ENCODE measurements at places on chromosomes 1 and 21.

- DNase-seq: no peak
Measured at GRCh38 chr1:77652268-77652667, 30.2 kb downstream of the ZZZ3 start.

- DNase-seq: no peak
Measured at GRCh38 chr1:3397311-3397710, 57.2 kb upstream of the ARHGEF16 start.

DNA sequence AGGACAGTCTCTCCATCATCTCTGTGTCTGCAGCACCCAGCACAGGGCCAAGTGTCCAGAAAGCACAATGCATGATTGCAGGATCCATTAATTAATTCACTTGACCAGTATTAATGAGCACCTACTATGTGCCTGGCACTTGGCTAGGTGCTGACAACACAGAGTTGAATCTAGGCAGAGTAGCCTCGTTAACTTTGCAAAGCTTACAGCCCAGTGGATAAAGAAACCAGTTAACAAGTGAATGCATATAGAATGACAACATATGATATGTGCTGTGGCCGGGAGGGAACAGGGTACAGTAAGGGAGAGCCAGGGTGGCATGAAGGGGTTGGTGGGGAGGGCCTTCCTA is 10.9 kb downstream of the SLC1A7 start:
- no peak for DNase-seq

GRCh38 chr1:45531873-45532272 is 10.2 kb upstream of the PRDX1 start:
- no peak for DNase-seq

DNA sequence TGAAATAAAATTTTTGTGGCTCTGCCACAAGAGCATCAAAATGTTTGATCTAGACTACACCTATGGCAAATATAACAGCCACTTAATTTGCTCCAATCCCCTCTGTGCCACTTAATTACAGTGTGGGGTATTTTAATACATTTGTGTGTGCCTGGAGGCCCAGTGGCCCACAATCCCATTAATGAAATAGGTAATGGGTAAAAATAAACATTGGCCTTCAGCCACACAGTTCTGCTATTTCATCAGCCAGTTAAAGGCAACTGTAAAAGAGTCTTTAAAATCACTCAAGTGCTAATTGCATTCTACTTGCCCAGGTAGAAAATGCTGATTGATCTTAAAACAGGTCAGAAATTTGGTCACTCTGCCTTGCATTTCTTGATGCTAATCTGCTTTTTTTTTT is 151.6 kb upstream of the UBE2U start:
- DNase-seq: no peak

GRCh38 chr1:200035956-200036618 is 8.6 kb downstream of the NR5A2 start:
- DNase-seq: no peak

DNA sequence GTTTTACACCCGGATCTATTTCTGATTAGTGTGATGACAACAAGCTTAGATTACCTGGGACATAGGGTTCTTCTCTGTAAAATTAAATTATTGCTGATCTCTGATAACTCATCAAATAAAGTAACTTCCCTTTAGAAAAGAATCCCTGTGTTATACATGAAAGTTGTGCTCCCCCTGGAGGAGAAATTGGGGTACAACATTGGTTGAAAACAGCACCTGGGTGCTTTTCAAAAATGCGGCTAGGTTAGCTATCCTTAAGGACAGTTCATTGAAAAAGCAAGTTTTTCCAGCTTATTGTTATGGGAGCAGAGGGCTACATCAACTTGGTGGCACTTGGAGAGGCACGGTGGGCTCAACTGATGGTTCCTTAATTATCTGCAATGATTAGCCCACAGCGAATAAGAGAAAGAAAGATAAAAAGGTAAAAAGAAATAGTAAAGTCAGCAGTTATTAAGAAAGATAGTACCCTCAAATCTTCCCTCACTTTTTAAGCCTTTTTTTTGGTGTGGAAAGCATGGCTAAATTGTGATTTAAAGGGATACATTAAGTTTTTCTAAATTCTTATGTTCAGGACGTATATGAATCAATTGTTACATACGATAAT is 97.8 kb downstream of the FMN2 start:
- peak; percentile 42 for DNase-seq

DNA sequence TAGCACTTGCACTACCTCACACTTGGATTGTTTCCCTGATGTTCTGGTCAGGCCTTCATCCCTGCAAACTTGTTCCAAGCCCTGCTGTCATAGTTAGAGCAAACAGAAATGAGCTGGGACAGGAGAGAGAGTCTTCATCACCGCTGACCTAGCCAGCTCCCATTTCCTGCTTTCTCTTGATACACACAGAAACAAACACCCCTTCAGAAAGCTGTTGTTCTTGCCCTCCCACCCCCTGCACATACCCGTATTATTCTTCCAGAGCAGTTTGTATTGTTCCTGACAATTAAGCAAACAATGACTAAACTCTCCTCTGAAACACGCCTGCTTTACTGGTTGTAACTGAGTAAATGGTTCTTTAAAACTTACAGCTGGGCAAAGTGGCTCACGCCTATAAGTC is 2.9 kb upstream of the SYT2 start:
- DNase-seq: no peak

GRCh38 chr21:36932161-36932816 is 34.2 kb downstream of the HLCS start:
- no peak for DNase-seq

- no peak for DNase-seq
Measured at GRCh38 chr1:100036718-100037655, 67.2 kb downstream of the SLC35A3 start.

DNA sequence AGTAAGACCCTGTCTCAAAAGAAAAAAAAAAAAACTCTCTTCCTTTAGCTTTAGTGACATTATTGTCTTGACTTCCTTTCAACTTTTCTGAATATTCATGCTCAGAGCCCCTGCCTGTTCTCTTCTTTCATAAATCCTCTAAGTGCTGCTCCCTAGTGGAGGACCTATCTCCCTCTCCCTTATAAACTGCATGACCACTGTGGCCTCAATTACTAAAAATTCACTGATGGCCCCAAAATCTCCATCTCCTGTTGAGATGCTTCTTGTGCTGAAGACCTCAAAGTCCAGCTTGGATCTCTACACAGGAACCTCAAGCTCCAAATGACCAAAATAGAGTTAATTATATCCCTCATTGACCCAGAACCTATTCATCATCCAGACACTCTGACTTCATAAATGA is 7.8 kb downstream of the ITLN1 start:
- peak; percentile 55 for DNase-seq

GRCh38 chr21:44333509-44334328 is 5.5 kb downstream of the CFAP410 start:
- no peak for DNase-seq

DNA sequence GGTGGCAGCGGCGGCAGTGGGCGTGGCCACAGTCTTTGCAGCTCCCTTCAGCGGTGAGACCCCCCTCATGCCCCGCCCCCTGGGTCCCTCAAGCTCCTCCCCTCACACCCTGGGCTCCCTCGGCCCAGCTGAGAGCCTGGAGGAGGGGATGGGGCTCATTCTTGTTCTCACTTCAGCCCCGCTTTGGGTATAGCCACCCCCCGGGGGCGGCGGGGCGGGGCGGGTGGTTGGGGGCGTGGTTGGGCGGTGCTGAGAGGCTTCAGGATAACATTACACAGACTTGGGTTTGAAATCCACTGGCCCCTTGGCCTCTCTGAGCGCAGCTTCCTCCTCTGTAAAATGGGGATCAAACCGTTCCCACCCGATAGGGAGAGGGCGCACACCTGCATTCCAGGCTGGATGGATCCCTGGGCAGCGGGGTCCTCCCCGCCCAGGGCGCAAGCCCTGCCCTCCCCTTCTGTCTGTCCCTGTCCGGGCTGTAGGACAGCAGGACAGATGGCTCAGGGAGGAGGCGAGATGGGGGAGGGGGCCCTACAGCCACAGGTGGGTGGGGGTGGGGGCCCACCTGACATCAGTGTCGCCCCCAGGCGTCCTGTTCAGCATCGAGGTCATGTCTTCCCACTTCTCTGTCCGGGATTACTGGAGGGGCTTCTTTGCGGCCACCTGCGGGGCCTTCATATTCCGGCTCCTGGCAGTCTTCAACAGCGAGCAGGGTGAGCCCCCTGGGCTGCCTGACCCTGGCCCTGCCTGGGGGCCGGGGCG is 5.1 kb downstream of the CLCNKA start:
- peak; percentile 8 for DNase-seq

DNA sequence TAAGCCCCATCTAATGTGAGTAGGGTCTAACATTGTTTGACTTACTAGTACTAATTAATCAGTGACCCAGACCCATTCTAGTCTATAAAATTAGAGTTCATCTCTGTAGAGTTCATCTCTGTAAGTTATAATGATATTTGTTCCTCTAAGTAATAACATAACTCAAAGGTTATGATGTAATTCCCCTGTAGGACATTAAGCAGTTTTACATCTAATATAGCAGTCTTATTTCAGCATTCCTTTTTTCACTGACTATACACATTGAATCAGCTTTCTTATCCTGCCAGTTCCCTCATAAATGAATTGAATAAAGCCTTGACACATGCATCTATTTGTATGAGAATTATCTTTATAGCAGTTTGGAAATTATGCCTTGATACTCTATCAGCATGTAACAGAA is 90.9 kb downstream of the SH3GLB1 start:
- DNase-seq: no peak

- DNase-seq: no peak
Measured at GRCh38 chr1:208033236-208033635, 122.3 kb upstream of the CD34 start.

DNA sequence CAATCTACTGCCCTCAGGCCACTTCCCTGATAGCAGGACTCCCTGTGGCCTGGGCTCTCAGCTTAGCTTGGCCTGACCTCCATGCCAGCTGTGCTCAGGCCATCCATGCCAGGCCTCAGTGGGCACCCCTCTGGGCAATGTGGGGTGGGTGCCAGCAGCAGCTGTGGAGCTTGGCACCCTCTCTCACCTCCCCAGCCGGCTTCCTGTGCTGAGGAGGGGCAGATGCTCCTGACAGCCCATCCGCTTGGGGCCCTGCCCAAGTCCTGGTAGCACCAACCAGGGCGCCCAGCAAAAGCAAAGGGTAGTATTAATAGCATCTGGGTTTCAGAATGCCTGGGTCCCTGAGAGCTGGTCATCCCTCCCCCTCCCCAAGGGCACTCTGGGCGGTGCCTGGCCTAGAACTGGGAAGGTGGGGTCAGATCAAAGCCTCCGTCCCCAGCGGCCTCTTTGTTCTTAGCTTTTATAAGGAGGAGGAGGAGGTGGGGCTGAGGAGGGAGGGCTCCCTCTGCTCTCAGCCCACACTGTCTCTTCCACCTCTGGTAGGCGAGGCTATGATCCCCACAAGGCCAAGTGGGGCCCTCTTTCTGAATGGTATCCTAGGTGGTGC is 6.1 kb downstream of the EFNA4 start:
- DNase-seq: no peak

GRCh38 chr1:79388694-79389361 is 382.3 kb upstream of the ADGRL4 start:
- no peak for DNase-seq

- peak; percentile 32 for DNase-seq
Measured at GRCh38 chr21:25568246-25568645, 39.0 kb downstream of the MRPL39 start.

GRCh38 chr1:86429835-86430234 is 5.9 kb downstream of the CLCA2 start:
- peak; percentile 20 for DNase-seq

GRCh38 chr1:87501738-87502137 is 173.1 kb downstream of the LMO4 start:
- no peak for DNase-seq

- DNase-seq: no peak
Measured at GRCh38 chr1:9316080-9316444, 23.4 kb downstream of the SPSB1 start.

- DNase-seq: no peak
Measured at GRCh38 chr1:42684139-42684538, 1.9 kb downstream of the YBX1 start.

DNA sequence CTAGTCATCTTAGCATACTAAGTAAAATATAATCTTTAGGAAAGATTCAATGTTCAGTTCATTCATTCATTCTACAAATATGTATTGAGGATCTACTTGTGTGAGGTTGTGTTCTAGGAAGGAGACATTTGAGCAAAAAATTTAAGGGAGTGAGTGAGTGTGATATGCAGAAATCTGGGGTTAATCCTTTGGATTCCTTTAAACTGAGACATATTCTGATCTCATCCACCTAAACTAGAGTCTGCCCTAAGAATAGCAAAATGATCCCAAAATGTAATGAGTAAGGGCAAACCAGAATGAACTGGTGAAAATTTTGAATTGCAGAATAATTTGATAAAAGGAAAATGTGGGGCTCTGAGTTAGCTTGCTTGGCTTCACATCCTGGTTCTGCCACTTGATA is 8.6 kb downstream of the UBE2U start:
- DNase-seq: no peak

DNA sequence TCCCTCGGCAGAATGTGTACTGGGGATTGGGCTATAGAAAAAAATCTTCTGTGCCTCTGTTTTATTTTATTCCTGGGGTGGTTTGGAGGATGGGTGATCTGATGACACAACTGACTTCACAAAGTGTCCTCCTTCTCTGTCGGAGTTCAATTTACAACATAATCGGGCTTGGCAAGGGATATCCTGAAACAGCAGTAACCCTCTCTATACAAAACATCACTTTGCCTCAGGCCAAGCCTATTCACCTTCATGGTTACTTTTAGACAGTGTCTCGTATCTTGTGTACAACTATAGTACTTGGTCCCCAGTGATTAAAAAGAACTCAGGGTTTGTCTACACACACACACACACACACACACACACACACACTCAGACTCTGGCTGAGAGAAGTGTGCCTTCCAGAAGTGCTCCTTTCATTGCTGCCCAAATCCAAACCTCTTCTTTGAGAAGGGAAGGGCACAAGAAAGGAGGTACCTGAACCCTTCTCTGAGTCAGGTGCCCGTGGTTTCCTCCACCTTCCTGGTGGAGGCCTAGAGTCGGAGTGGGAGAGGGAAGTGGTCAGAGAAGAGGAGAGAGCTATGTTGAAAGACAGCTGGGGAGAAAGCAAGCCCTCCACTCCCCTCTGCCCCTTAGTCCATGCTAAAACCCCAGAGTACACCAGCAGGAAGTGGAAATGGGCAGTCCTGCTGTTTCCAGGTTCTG is 62.4 kb upstream of the POU2F1 start:
- DNase-seq: no peak

DNA sequence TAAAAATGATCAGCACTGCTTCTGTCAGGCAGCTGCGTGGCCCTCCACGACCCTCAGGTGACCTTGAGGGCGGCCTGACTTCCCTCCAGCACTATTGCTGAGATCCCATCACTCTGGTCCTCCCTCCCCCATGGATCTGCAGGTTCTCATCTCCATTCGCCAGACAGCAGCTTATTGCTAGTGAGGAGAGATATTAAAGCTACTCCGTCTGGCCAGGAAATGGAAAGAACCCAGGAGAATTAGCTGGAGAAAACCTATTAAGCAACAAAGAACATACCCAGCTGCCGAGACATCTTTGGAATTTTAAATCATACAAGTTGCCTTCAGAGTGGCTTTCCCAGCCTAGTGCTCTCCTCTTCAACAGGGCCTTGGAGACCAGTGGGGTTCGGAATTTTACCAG is 25.7 kb upstream of the KCNN3 start:
- no peak for DNase-seq

DNA sequence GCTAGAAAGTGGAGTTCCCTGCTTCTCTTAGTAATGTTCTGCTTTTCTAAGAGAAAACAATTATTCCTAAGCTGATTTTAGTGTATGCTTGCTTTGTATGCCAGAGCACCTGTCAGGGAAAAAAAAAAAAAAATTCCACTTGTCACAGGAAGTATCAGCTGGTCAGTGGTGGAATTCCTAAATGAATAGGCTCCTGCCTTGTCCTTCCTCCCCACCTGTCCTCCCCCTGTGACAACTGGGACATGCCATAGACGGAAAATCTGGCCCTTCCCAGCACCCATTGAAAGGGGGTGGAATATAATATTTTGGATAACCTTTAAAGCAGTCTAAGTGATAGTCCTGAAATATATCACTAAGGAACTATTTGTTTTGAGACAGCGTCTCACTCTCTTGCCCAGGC is 10.8 kb downstream of the FNDC5 start:
- DNase-seq: no peak

All from CD4-positive, alpha-beta T cell treated with Interleukin-2 at 100 ng/mL for 4 hours (primary cell).